ENCODE measurements at places on chromosomes 4 and X. TPM values are rescaled to one million over a fixed set of nuclear protein-coding genes. Genes with fewer than 3 reads are reported as not detected.

PLP1 gene
- total RNA-seq: not detected

CXCR3 gene
- total RNA-seq: 68.2 TPM

DNA sequence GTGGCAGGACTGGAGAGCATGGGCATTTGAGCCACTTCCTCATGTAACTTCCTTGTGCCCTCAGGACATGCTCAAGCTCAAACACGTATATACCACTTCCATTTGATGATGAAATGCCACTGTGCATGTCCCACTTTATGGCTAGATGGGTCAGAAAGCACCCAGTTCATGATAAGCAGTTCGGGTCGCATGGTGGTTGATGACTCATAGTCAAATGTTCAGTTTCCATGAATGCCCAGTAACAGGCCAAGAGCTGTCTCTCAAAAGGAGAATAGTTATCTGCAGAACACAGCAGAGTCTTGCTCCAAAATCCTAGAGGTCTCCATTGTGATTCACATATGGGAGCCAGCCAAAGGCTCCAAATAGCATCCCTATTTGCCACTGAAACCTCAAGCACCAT, 48.9 kb upstream of the SPIN3 start:
- H3K27ac ChIP-seq: no peak overlapping the region
- no peaks in the 10 kb centered on the region for H3K36me3 ChIP-seq
- H3K4me3 ChIP-seq: no peak overlapping the region
- H3K4me1 ChIP-seq: no peaks in the 10 kb centered on the region
- no peak for DNase-seq

DNA sequence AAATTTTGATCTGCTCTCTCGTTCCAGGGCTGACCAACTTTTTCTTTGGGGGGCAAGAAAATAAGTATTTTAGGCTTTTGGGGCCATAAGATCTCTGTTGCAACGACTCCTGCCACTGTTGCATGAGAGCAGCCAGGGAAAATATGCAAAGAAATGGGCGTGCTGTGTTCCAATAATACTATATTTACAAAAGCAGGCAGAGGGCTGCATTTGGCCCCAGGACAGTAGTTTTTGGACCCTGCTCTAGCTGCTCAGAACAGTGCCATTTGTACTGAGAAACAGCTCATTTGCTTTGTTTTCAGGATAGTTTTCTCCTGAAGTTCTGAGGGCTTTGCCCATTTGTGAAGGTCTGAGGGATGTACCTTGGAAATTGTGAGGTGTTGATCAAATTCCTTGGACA, 135.1 kb upstream of the MBNL3 start:
- peaks cover 2% of the 10 kb centered on the region for H3K4me1 ChIP-seq
- no peak overlapping the region for H3K27ac ChIP-seq
- no peaks in the 10 kb centered on the region for H3K36me3 ChIP-seq
- no peak overlapping the region for H3K4me3 ChIP-seq

GRCh38 chr4:89307446-89308160, at the start of gene GPRIN3:
TSS of gene GPRIN3 (minus strand) at chr4:89307800. CDS start at chr4:89250110, 57,690 bp downstream.
- peak within 1 kb of the TSS; percentile 90 for H3K4me3 ChIP-seq
- peak; percentile 61 for DNase-seq
- peaks cover 43% of the 10 kb centered on the region for H3K36me3 ChIP-seq
- H3K27me3 ChIP-seq: no peaks in the 10 kb centered on the region
- H3K27ac ChIP-seq: peak within 1 kb of the TSS; percentile 92

DNA sequence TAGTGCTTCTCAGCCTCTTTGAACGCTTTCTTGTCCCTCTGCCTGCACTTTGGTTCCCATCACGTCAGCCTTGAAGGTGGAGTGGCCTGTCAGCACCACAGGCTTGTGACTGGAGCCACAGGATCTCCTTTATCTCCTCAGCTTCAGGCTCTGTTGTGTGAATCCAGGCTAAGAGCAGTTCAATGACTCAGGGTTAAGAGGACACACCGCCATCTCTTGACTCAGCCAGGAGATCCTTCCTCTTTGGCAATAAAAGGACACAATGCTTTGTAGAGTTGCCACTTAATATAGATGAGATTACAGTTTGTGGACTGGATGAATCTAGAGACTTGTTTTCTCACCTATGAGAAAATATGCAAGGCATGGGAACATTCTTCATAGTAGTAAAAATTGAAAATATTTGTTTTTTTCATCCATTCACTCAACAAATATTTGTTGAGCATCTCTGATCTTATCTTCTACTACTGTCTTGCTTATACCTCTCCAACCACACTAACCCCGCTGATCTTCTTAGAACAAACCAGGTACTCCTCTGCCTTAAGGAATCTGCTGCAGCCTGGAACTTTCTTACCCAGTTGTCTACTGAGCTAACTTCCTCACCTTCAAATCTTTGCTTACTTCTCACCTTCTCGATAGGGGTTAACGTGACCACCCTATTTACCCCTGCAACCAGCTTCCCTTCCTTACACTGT, 62.3 kb downstream of the UCHL1 start:
- DNase-seq: no peak
- no peaks in the 10 kb centered on the region for H3K4me1 ChIP-seq
- no peak overlapping the region for H3K4me3 ChIP-seq
- no peaks in the 10 kb centered on the region for H3K27me3 ChIP-seq

DNA sequence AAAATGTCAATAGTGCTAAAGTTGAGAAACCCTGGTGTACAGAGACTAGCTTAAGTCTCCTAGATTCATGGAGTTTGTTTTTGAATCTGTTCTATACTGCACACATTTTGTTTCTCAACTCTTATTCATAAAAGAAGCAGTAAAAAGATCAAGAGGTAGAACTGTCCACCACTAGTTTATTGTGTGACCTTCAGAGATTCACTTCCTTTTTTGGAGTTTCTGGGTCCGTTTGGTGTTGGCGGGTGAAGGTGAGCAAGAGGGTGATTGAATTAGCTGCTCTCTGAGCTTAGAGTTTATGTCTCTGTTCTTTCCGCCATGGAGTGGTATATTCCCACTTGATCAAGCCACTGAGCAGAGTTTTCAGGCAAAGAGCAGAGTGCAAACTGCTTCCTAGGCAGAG, 21.4 kb upstream of the PLAC1 start:
- DNase-seq: no peak
- no peaks in the 10 kb centered on the region for H3K36me3 ChIP-seq
- H3K27ac ChIP-seq: no peak overlapping the region
- no peaks in the 10 kb centered on the region for H3K27me3 ChIP-seq
- H3K4me1 ChIP-seq: no peaks in the 10 kb centered on the region

DNA sequence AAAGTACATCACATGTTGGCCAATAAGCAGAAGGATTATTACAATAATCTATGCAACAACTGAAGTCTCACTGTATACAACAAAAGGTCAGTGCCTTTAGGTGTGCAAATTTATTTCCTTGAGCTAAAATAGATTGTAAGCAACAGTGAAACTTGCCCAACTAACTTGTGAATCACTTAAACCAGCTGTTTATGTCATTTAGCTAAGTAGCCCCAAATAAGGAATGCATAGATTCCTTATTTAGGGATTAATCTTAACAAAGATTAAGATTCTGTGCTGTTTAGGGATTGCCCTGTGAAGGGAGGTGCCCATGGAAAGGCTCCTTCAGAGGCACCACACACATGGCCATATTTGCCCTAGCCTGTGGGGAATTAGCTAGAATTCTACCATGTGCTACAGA, 168.6 kb downstream of the MAML3 start:
- no peak for DNase-seq
- H3K27ac ChIP-seq: no peak overlapping the region
- H3K36me3 ChIP-seq: no peaks in the 10 kb centered on the region
- H3K4me1 ChIP-seq: no peaks in the 10 kb centered on the region

DNA sequence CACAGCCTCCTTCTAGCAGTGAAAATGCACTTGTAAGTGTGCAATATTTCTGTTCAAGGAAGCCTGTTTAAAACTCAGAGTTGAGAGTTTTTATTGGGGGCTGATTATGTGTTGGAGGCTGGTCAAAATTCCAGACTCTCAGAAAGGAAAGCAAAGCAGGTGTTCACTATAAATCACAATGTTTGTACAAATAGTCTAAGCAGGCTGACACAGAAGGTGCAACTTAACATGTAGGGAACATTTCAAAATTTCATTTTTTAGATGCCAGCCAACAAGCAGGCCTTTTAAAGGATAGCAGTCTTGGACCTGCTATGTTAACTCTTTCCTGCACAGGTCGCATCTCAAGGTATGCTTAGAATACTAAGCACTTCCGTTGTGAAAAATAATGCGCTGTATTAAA, 112.3 kb upstream of the IL13RA1 start:
- H3K36me3 ChIP-seq: peaks cover 37% of the 10 kb centered on the region
- H3K4me1 ChIP-seq: no peaks in the 10 kb centered on the region
- DNase-seq: no peak
- H3K27me3 ChIP-seq: no peaks in the 10 kb centered on the region
- H3K4me3 ChIP-seq: no peak overlapping the region
- H3K27ac ChIP-seq: no peak overlapping the region

- no peaks in the 10 kb centered on the region for H3K36me3 ChIP-seq
- DNase-seq: no peak
Measured at GRCh38 chrX:64097891-64098290, 107.6 kb downstream of the AMER1 start.

DNA sequence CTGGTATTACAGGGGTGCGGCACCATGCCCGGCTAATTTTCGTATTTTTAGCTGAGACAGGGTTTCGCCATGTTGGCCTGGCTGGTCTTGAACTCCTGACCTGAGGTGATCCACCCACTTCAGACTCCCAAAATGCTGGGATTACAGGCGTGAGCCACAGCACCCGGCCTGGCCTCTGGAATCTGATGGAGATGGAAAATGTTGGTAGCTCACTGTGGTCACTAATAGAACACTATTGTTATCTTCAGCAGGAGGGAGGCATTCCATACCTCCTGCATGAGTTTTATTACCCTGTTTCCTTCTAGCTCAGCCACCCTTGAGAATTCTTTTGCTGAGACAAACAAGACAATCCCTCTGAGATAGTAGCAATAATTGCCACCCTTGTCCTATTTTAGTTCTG, 105.0 kb downstream of the SHROOM3 start:
- H3K27me3 ChIP-seq: no peaks in the 10 kb centered on the region
- no peak overlapping the region for H3K4me3 ChIP-seq
- H3K27ac ChIP-seq: no peak overlapping the region
- H3K4me1 ChIP-seq: peaks cover 12% of the 10 kb centered on the region
- H3K36me3 ChIP-seq: no peaks in the 10 kb centered on the region
